ENCODE measurements at places on chromosomes 2 and 18.
A peak's percentile ranks its signal among the peaks of the same experiment; 100 is the strongest.

DNA sequence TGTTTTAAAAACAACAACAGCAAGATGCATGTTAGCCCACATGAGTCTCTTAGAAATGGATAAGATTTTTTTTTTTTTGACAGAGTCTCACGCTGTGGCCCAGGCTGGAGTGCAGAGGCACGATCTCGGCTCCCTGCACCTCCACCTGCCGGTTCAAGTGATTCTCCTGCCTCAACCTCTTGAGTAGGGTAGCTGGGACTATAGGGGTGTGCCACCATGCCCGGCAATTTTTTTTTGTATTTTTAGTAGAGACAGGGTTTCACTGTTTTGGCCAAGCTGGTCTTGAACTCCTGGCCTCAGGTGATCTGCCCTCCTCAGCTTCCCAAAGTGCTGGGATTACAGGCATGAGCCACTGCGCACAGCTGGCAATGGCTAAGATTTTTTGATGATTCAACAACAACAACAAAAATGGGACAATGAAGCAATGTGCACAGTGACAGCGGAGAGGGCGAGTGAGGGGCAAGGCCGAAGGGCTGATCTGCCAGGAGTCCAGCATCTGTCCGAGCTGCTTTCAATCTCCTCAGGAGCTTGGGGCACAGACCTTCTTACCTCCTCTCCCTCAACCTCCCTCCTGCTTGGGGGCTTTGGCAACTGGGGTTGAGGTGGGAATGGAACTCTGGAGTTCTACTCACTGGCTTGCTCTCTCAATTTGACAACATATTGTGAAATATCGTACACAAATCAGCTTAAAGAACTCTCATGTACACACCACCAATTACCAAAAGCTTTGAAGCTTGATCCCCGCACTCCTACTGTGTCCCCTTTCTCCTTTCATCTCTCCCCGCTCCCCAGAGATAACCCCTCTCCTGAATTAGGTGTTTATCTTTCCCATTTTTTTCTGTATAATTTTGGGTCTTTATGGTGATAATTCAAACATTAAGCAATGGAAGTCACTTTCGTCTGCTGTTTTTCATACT lies 3.4 kb downstream of the ABCG8 start:
- no peak for DNase-seq

GRCh38 chr2:56962673-56963072 lies 778.9 kb downstream of the CCDC85A start:
- no peak for DNase-seq

GRCh38 chr2:21500401-21500945 lies 376.7 kb downstream of the TDRD15 start:
- DNase-seq: no peak

DNA sequence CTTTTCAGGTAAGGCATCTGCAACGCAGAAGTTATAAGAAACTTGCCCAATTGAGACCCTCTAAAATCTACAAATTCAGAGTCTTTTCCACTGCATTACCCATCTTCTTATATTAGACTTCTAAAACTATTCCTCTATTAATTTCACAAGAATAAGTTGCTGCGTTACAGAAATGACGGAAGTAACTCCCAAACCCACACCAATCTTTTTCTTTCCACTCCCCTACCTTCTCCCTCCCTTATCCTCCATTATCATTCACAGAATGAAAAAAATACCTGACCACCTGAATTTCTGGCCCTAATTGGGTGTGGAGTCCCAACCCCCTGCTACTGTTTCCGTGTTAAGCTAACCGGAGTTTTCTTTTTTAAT lies 689 bp downstream of the RPRD1A start:
- no peak for DNase-seq

GRCh38 chr2:209260281-209260680 lies 163.6 kb upstream of the MAP2 start:
- no peak for DNase-seq

DNA sequence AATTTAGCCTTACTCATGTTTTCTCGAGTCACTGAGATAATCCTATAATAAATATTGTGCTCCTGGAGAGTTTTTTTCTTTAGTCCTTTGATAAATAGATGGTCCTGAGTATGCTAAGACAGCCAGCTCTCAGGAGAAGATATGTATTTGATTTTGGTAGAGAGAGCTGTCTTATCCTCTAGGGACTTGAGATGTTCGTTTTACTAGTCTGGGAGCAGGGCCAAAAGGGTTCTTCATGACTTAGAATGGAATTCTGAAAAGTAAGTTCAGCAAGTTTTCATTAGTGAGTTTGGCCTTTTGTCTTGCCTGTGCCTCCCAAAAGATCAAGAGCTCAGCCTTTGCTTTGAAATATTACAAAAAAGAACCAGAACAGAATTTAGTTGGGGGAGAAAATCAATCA lies 246.7 kb downstream of the BABAM2 start:
- DNase-seq: no peak

DNA sequence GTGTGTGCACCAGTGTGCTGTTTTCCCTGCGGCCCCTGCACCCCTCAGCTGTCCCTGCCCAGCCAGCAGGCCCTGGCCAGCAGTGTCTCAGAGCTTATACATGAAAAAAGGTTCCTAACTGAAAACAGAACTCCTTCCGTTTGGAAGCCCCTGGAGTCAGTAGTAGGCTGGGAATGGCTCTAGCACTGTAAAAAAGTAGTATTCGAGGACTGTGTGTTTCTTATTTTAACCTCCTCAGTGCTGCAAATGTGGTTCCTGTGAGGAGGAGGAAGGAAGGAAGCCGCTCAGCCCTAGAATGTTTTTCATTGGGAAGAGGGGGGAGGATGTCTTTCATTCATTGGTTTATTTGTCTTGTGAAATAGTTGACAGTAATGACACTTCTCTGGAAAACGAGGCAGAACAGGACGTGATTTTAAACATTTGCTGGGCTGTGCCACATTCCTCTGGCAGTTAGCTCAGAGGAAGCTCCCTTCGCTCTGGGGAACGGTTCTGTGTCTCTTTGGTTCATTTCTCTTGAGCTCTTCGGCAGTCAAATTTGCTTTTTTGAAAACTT lies 103.5 kb downstream of the SPTBN1 start:
- peak; percentile 39 for DNase-seq

- no peak for DNase-seq
These were observed 52.6 kb upstream of the GLI2 start for GRCh38 chr2:120683081-120683480.

GRCh38 chr18:48735080-48735676 lies 196.3 kb downstream of the CTIF start:
- no peak for DNase-seq

GRCh38 chr18:59649591-59649990 lies 47.6 kb downstream of the CCBE1 start:
- no peak for DNase-seq

DNA sequence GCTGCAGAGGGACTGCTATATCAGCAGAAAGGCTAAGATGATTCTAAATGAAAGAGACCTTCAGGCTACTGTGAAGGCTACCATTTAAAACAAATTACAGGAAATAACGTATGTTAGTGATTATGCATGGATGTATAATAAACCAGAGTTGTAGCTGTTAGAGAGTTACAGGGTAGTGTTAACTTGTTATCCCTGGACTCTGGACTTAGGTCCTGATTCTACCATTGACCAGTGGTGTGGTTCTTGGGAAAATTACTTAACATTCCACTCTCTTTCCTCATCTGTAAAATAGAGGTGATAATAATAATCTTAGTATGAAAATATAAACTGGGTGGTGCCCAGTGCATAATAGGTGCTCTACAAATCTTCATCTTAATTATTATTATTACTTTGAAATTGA lies 22.2 kb downstream of the LAMA3 start:
- DNase-seq: no peak

- no peak for DNase-seq
These were observed at the start of gene TMEM37 for GRCh38 chr2:119431155-119431975. Gene TMEM37 (plus strand): TSS chr2:119431854. CDS start chr2:119431904, 50 bp downstream.

GRCh38 chr2:213316001-213316735 lies 31.9 kb downstream of the SPAG16 start:
- DNase-seq: no peak

GRCh38 chr2:224586127-224586695 lies 1.0 kb upstream of the CUL3 start:
- DNase-seq: no peak

GRCh38 chr2:9263428-9263827 lies 56.8 kb downstream of the ASAP2 start:
- no peak for DNase-seq

GRCh38 chr2:12314127-12314760 lies 402.5 kb upstream of the TRIB2 start:
- no peak for DNase-seq

DNA sequence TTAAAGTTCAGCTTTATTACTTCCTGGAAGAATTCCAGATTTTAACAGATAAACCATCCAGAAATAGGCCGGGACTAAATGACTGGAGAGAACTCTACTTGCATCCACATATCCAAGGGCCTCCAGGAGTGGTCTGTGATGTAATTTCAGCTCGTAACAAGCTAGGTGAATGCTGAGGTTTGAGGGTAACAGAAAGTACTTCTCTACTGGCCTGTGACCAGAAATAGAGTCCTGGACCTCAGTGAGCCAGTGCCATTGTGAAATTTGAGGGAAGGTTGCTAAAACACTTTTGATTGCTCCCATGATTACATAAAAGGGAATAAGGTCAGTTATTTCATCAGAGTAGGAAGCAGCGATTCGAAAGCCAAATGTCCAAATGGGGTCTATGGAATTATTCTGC lies 158.1 kb downstream of the DOCK10 start:
- DNase-seq: no peak

DNA sequence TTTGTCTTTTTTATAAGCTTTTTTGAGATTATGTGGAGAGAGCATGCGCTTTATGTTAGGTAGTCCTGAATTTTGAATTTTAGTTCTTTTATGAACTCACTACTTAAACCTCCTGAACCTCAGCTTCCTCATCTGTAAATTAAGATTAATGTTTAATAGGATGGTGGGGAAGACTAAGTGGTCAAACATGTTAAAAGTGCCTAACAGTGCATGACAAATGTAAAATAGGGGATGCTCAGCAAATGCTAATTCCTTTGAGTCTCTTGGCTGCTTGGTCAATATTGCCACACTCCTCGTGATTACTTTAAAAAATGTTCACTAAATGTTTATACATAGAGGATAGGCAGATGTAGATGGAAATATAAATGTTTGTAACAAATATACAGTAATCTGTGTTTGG lies 6.8 kb downstream of the BIRC6 start:
- no peak for DNase-seq

DNA sequence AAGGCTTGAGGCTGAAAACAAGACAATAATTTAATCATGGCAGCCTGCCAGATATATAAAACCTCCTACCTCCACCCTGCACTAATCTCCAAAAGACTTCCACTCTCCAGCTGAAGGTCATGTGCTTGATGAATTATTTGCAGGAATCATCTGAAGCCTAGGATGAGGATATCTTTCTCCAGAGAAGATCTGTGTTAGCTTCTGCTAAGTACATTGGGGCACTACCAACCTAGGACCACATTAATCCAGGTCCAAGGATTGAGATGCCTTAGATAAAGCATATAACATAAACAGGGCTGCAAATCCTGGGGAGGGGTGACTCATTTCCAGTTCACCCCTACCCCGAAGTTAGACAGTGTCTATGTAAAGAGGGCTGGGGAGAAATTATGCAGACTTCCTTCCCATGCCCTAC lies 80.5 kb upstream of the FRZB start:
- no peak for DNase-seq

DNA sequence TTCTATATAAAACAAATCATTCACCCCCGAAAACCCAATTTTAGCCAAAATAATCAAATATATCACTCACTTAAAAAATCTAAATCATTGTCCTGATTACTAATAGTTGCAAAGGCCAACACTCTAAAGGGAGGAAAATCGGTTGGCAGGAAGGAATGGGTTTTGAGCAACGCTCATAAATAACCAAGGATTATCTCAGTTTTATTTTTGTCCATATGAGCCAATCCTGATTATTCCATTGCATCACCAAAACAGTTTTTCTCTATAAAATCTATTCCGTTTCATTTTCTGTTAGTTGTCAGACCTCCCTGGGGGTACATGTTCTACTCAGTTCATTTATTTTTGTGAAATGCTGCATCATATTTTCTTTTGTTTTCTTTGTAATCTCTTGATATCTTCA lies 174.1 kb downstream of the LRATD1 start:
- no peak for DNase-seq

DNA sequence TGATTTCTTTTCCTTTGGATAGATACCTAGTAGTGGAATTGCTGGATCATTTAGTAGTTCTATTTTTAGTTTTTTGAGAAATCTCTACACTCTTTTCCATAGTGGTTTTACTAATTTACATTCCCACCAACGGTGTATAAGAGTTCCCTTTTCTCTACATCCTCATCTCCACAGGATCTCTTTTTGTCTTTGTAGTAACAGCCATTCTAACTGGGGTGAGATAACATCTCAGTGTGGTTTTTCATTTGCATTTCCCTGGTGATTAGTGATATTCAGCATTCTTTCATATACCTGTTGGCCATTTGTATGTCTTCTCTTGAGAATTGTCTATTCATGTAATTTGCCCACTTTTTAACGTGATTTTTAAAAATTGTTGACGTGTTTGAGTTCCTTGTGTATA lies 13.8 kb downstream of the RFTN2 start:
- no peak for DNase-seq

DNA sequence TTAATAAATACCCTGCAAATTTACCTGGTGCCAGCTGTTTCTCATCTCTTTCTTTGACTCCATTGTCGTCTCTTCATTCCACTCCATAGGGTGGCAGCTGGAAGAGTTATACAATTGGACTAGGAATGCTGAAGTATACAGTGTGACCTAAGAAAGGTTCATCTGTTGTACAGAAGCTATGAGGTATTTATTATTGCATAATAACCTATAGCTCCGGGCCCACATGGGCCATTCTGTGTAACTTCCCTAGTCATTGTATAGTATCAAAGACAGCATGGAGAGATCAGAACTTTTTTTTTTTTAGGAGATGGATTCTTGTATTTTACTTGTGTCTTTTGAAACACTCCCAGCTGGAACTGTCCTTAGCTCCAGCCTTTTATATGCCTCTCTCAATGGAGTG lies 26.2 kb downstream of the BMP10 start:
- DNase-seq: no peak

GRCh38 chr2:130874512-130874911 lies 37.8 kb downstream of the ARHGEF4 start:
- no peak for DNase-seq

DNA sequence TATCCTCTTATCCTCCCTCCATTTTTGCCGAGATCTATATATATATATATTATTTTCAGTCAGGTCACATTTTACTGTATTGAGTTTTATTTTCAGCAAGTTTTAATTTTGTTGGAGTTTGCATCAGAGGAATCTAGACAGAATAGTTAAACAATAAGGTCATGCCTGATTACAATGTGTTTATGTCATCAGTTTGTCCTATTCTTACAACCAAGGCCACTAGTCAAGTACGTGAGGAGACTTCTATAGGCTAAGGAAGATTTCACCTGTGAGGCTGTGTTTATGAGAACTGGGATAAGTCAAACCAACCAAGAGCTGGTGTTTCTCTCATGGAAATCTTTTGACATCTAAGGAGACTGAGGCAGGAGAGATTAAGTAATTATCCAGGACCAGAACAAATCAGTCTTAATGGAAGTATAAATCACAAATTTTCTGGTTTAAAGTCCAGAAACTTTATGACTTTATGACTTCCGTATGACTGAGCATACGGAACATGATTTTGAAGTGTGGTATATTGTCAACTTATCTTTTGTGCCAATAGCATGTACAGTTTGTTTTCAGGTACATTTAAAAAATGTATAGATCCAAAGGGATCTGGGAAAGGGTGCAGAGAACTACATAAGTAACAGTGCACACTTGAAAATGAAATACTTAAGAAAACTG lies 100.0 kb upstream of the DTNA start:
- no peak for DNase-seq

GRCh38 chr2:17355608-17356329 lies 162.5 kb downstream of the RAD51AP2 start:
- no peak for DNase-seq

- DNase-seq: no peak
These were observed 101.0 kb upstream of the SIX3 start for GRCh38 chr2:44840503-44840850.
